GM10248 (cell line): ENCODE measurements at places on chromosomes 5 and 9.
A peak's percentile ranks its signal among the peaks of the same experiment; 100 is the strongest.

DNA sequence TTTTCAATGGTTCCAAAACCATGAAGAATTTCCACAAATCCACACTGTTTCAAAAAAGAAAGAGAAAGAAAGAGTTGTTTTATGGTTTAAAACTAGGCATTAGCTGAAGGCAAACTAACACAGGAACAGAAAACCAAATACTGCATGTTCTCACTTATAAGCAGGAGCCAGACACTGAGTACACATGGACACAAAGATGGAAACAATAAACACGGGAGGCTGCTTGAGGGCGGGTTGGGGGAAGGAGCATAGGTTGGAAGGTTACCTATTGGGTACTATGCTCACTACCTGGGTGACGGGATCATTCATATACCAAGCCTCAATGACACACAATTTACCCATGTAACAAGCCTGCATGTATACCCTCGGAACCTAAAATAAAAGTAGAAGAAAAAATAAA is 45.0 kb downstream of the SEMA6A start:
- no peak for DNase-seq

DNA sequence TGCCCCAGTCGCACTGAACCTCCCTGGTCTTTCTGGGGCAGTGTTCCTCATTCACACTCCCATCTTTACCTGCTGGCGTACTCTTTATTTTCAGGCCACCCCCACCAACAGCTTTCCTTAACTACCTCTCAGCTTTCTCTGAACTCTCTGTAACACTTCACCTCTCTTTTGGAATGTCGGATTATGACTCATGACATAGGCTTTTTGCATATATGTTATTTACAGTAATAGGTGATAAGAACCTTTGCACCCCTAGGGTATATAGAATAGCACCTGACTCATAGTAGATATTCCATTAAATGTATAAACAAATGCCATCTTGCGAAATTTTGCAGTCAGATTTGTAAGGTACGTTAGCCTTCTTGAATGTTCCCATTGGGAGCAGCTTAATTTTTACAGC is 52.9 kb upstream of the MIER3 start:
- DNase-seq: no peak

GRCh38 chr5:50582699-50583098 is 83.7 kb upstream of the PARP8 start:
- no peak for DNase-seq

DNA sequence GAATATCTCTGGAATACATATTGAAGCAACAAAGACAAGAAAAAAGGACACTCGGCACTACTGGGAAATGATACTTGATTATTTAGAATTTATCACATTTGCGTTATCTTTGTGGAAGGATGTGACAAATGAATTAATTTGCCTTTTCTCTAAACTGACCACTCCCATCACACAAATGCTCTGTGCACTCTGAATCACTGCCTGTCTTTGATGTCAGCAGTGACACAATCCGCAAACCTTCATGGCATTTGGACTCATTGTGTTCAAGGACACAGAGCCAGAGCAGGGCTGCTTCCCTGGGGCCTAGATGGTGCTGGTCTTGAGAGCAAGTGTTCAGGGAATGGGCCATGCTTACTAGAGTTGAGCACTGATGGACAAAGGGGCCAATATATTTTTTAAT is 4.9 kb upstream of the KIF4B start:
- DNase-seq: no peak

DNA sequence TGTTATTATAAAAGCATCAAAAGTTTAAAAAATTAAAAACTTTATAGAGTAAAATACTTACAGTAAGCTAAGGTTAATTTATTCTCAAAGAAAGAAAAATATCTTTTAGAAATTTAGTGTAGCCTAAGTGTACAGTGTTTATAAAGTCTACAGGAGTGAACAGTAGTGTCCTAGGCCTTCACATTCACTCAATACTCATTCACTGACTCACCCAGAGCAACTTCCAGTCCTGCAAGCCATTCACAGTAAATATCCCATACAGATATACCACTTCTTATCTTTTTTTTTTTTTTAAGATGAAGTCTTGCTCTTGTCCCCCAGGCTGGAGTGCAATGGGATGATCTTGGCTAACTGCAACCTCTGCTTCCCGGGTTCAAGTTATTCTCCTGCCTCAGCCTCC is 73.1 kb upstream of the FST start:
- no peak for DNase-seq

DNA sequence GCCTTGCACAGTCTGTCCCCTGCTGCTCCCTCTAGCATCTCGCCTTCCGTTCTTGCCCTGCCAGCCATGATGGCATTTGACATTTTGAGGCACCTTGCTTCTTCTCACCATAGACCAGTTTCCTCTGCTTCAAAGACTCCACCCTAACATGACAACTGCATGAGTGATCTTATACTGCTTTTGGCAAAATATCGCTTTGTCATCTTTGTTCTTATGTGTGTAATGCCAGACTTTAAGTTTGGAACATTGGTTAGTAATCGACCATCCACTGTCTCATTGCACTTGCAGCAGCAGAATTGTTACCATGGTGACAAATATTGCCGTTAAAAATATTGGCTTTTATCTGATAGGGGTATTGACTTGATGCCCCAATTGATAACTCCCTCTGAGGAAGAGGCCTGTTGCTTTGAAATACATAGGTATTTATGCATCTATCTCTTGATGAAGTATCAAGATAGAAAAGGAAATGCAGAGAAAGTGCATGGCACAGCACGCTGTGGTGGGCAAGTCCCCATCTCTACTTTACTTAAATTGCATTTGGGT is 6.8 kb downstream of the GARIN3 start:
- no peak for DNase-seq

- no peak for DNase-seq
These were observed 181.3 kb upstream of the ELL2 start for GRCh38 chr5:96142786-96143434.

DNA sequence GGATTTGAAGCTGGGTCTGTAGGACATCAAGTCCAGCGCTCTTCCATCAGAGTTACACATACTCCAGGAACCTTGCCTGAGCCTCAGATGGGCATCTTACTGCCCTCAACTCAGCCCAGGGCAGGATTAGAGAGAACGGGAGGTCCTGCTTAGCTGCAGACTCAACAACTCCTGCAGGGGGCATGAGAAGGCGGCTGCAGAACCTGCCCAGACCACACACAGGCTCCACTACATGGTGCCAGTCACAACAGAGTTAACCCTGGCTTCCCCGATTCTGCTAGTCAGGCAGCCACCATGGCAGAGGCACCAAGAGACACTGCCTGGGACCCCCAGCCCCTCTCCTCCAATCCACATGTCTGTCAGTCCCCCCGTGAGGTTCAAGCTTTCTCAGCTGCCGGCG is 23.9 kb upstream of the CPLX2 start:
- peak; percentile 32 for DNase-seq

GRCh38 chr9:32455738-32456137 is 70.3 kb downstream of the RIGI start:
- DNase-seq: no peak

DNA sequence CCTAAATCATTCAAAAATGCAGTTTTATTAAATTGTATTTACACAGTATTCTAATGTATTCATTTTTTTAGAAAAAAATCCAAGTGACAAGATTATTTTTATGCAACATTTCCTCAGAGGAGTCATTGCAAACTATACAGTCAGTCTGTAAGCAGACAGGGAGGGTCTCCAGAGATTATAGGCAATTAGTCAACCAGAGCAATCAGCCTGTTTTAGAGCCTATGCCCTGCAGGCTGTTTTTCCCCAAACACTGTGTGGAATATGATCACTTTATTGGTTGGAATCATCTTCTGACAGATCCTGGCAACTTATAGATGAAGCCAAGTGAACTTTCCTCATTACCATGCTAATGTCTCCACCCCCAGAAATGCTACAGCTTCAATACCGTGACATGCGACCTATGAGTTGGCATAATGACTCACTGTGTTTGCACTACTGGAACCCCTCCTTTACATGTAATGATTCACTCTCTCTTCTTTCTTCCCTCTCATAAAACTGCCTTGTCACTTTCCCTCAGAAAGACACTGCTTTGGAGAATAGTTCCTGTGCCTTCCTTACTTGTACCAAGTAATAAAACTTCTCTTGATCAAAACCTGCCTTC is 577.7 kb upstream of the FTMT start:
- no peak for DNase-seq

DNA sequence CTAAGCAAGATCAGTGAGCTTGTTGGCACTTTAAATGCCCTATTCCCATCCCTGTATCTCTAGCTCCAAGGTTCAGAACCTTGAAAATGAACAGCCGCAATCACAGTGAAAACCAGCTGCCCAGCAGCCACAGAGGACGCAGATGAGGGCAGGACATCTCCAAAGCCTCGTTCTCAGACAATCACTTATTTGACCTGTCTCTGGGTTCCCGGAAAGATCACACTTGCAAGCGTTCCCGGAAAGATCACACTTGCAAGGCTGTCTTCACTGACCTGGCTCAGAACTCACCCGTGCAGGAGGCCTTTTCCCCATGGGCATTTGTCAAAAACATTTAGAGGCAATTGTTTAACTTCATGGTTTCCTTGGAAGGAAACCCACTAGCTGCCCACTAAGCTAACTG is 25.7 kb downstream of the IPPK start:
- no peak for DNase-seq

GRCh38 chr5:40436535-40437237 is 243.0 kb upstream of the PTGER4 start:
- peak; percentile 16 for DNase-seq

DNA sequence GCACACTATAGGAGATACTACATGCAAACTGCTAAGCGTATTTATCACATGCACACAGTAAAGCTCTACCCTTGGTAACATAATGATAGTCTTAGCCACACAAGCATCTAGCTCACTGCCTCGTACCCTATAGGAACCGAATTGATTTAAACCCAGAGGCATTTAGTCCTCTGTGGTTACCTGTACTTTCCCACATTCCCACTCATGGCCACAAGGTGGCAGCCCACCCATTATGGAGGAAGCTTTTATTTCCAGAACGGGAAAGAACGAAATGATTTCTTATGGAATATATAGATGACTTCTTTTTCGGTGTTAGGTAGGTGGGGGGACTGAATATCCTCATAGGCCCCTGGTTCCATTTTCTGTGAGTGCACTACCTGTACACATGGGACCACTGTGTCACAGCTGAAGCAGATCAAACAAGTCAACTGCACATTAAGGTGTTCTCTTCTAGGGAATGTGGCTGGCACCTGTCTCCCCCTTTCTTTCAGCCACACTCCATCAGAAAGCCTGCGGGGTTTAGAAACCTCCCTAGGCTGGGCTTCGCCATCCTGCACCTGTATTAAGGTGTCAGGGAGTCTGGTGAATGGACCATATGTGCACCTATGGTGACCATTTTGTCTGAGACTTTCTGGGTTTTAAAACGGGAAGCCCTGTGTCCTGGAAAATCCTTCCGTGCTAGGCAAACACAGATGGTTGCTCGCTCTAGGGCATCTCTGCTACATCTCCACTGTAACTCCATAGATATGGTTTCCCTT is 313.2 kb downstream of the SLIT3 start:
- peak; percentile 58 for DNase-seq

DNA sequence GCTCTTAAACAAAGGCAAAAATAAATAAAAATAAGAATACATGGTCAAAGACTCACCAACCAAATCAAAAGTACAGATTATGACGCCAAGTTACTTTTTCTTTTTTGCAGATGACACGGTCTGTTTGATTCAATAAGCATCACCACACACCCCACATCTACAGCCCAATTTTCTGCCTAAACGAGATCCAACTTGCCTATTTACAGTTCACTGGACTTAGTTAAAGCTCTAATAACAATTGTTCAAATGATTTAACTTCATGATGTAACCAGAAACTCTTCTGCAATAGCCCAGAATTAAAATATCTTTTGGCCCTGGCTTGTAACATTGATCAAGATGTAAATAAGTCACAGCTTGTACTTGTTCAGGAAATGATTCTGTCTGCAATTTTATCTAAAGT is 590.3 kb upstream of the C9orf72 start:
- no peak for DNase-seq

DNA sequence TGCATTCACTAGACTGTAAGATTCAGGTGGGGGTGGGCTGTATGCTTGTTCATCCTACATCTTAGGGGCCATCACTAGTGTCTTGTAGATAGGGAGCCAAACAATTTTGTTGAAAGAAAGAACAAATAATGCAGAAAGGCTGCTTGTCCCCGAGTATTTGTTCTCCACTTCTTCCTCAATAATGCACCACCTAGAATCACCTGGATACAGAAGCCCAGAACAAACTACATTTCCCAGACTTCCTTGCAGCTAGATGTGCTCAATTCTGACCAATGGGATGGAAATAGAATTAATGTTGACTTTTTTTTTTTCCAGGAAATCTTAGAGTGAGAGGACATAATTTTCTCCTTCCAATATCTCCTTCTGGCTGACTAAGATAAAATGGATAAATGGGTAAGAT is 38.9 kb upstream of the TNFSF8 start:
- DNase-seq: no peak

GRCh38 chr5:82745016-82745415 is 332.2 kb downstream of the TMEM167A start:
- no peak for DNase-seq

DNA sequence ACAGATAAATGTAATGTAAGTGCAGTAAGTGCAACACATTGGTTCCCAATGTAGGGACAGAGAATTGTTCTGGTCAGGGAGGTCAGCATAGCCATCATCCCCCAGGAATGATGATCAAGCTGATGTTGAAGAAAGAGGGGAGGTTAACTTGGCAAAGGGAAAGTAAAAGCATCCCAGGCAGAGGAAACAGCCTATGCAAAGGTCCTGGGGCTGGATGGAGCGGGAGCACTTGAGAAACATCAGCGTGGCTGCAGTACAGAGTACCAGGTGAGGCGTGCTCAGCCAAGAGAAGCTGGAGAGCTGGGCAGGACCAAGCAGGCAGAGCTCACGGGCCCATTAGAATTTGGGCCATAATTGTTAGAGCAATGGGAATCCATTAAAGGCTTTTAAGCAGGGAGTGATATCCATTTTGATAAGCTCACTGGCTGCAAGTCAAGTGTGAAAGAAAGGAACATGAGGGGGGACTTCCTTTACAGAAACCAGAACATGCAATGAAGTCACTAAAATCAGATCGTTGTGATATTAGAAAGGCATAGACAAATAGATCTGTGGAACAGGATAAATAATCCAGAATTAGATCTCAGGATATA is 50.1 kb upstream of the HAND1 start:
- no peak for DNase-seq

- DNase-seq: no peak
These were observed 4.0 kb upstream of the ZBTB34 start for GRCh38 chr9:126856326-126856877.

- DNase-seq: no peak
These were observed 51.1 kb downstream of the RICTOR start for GRCh38 chr5:39023121-39023520.

DNA sequence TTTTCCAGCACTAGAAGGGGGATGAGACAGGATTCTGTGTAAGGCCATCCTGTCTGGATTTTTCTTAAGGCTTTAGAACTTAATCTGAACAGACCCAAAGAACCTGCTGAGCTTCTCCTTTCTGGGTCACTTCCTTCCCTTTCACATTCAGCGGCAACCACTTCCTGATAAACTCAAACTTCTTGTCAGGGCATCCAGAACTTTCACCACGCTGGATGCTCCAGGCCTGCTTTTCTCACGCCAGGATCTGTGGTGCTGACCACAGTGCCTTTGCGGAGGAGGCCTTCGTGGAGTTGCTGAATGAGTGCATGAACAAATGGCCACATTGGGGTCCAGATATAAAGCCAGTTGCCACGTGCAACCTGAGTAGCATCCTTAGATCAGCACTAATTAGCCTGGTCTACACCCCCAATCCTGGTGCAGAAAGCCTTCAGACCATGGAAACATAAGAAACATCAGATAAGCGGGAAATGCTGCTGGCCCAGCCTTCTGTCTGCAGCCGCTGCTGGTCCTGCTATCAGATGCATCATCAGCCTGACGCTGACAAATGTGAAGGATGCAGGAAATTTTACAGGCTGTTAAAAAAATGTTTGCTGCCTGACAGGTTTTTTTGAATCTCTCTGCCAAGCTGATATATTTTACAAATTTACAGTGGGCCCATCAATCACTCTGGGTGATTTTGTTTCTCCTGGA is 75.3 kb upstream of the BARHL1 start:
- DNase-seq: no peak
